ENCODE measurements at places on chromosomes 7 and 10. TPM values are rescaled to one million over a fixed set of nuclear protein-coding genes. Genes with fewer than 3 reads are reported as not detected.

The ECHDC3 gene
- 15.7 TPM for total RNA-seq

The GIMAP4 gene
- total RNA-seq = 22.5 TPM

The LRRN3 gene
- total RNA-seq = 41.4 TPM

The ZNF804B gene
- total RNA-seq = 6.3 TPM

The SMURF1 gene
- 25.9 TPM for total RNA-seq

The PLEKHS1 gene
- total RNA-seq = 0.77 TPM

The UCN3 gene
- not detected for total RNA-seq

The SEMA3A gene
- total RNA-seq = 134 TPM

The PARG gene
- total RNA-seq = 91.0 TPM

The CRYGN gene
- total RNA-seq = not detected

Data from camera-type eye (tissue), 1 donor.